Thymus (tissue), 14 donors: ENCODE measurements at places on chromosomes 1 and 21. TPM values are rescaled to one million over a fixed set of nuclear protein-coding genes. Genes with fewer than 3 reads are reported as not detected.

DNA sequence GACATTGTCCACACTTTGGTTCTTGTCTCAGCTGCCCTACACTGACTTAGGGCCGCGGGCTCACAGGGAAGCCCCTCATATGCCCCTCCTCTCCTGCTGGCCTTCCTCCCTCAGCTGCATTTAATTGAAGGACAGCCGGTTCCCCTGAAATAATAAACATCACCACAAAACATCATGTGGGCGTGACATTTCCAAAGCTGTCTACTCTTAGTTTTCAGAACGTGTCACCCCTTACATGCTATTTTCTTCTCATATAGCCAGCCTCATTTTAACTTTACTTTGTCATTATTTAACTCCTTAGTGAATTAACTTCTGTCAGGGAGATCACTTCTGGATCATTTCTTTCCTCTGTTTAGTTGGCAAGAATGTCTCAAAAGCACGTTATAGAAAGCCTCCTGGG lies 103.2 kb downstream of the COLGALT2 start:
- no peaks in the 10 kb centered on the region for H3K27me3 ChIP-seq
- H3K36me3 ChIP-seq, result no peaks in the 10 kb centered on the region
- DNase-seq, result no peak
- H3K27ac ChIP-seq, result no peak overlapping the region
- no peak overlapping the region for H3K4me3 ChIP-seq

SH2D1B gene
- 0.27 TPM for polyA plus RNA-seq

DNA sequence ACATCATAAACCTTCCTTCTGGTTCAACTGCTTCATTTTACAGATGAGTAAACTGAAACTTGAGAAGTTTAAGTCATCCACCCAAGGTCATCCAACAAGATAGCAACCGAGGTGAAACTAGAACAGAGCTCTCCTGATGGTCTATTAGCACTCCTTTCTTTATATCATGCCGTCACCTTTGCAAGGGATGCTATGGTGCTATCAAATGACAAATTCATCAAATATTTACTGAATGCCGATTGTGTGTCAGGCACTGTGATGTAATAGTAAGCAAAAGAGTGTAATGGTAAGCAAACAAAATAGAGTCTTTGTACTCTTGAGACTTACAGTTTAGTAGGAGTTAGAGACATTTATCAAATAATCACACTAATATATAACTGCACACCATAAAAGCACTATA lies 14.0 kb upstream of the SGIP1 start:
- no peak overlapping the region for H3K4me3 ChIP-seq
- no peaks in the 10 kb centered on the region for H3K4me1 ChIP-seq
- no peak overlapping the region for H3K27ac ChIP-seq

DNA sequence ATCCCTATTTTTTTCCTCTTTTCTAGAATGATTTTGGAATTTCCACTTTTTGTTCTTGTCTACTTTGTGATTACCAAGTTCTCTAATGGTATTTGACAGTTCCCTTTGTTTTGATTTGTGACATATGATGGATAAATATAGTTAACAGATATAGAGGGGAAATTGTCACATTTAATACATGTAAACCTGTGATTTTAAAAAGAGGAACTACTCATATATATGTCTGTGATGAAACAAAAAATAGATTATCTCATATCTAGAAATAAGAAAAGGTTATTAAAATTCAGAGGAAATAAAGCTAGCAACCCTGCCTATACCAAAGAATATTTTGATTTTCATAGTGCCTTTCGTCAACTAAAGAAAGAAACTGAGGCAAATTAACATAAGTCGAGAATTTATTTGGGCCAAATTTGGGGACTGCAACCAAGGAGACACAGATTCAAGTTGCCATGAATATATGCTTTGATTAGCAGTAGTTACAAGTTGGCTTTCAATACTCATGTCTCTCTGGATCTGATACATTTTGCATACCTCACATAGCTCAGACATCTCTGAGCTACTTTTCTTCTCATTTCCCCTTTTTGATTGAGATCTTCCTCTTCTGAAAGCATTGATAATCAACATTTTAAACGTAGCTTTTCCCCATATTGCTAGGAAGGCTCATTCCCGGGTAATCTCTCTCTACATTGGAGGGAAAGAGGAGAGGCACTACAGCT lies 15.6 kb upstream of the C21orf91 start:
- no peak overlapping the region for H3K27ac ChIP-seq
- no peaks in the 10 kb centered on the region for H3K4me1 ChIP-seq
- no peak for DNase-seq
- H3K27me3 ChIP-seq, result no peaks in the 10 kb centered on the region

DNA sequence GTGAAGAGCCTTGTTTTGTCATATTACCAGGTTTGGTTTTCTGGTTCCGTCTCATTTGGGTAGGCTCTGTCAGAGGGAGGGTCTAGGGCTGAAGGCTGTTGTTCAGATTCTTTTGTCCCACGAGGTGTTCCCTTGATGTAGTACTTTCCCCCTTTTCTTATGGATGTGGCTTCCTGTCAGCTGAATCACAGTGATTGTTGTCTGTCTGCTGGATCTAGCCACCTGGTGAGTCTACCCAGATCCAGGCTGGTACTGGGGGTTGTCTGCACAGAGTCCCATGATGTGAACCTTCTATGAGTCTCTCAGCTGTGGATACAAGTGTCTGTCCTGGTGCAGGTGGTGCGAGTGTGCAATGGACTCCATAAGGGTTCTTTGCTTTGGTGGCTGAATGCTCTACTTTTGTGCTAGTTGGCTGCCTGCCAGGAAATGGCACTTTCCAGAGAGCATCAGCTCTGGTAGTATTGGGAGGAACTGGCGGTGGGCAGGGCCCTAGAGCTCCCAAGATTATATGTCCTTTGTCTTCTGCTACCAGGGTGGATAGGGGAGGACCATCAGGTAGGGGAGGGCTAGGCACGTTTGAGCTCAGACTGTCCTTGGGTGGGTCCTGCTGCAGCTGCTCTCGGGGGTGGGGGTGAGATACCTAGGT lies 246.0 kb downstream of the RYR2 start:
- H3K27ac ChIP-seq, result no peak overlapping the region
- no peaks in the 10 kb centered on the region for H3K36me3 ChIP-seq
- H3K4me3 ChIP-seq, result no peak overlapping the region
- H3K27me3 ChIP-seq, result no peaks in the 10 kb centered on the region
- H3K4me1 ChIP-seq, result no peaks in the 10 kb centered on the region
- DNase-seq, result no peak

EDN2 gene
- 1.0 TPM for polyA plus RNA-seq

AURKAIP1 gene
- polyA plus RNA-seq, result 116 TPM

DNA sequence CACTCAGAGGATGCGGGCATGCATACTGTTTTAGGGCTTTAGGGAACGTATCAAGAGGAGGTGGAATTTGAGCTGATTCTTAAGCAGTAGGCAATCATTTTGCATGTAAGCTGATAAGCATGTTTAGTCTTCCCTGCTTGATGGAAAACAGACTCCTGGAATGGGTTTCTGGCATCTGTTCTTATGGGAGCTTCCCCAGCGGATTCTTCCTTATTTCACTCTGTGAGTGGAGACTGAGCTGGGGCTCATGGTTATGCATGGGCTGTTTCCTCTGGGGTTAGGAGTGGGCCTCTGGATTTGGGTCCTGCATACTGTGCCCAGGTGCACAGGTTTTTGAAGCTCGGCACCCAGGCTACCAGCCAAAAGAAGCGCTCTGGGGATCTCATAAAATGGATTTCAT lies 93.4 kb downstream of the DIRAS3 start:
- H3K36me3 ChIP-seq, result no peaks in the 10 kb centered on the region
- no peak for DNase-seq
- no peaks in the 10 kb centered on the region for H3K27me3 ChIP-seq
- H3K4me1 ChIP-seq, result no peaks in the 10 kb centered on the region
- no peak overlapping the region for H3K4me3 ChIP-seq

DNA sequence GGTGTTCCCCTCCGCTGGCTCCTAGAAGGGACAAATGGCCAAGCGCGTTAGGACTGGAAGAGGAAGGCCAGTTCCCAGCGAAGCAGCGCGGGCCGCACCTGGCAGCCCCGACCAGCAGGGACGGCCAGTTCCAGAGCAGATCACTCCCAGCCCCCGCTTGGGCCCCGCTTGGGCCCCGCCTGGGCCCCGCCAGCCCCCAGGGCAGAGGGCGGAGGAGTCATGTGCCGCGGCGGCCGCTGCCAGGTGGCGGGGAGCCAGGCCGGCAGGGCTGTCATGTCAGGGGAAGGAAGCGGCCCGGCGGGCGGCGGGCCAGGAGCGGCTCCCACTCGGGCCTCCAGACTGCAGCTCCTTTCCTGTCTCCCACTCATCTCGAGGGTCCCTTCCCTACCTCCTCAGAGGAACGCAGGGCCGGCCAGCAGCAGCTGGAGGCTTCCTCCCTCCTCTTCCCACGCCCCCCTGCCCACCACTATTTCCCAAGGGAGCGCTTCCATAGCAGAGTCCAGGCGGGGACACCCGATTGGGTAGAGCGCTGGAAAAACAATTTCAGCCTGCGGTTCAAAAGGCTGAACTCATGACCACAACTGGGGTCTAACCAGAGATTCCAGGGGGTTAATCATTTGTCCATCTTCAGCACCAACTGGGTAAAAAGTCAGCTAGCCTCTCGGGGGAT lies 16.5 kb downstream of the ZNF697 start:
- H3K4me3 ChIP-seq, result no peak overlapping the region
- peaks cover 29% of the 10 kb centered on the region for H3K27me3 ChIP-seq
- H3K36me3 ChIP-seq, result no peaks in the 10 kb centered on the region
- H3K27ac ChIP-seq, result no peak overlapping the region
- DNase-seq, result no peak
- H3K4me1 ChIP-seq, result peaks cover 7% of the 10 kb centered on the region
